ENCODE measurements at places on chromosomes 16 and 17.

GRCh38 chr17:65360961-65361552 lies 200.4 kb downstream of the AXIN2 start:
- no peaks in the 10 kb centered on the region for H3K36me3 ChIP-seq
- no peak for DNase-seq
- H3K27me3 ChIP-seq: no peaks in the 10 kb centered on the region
- H3K27ac ChIP-seq: no peak overlapping the region
- no peak overlapping the region for H3K4me3 ChIP-seq

GRCh38 chr16:55668340-55669281 lies 12.8 kb downstream of the SLC6A2 start:
- no peaks in the 10 kb centered on the region for H3K4me1 ChIP-seq
- H3K4me3 ChIP-seq: no peak overlapping the region
- no peaks in the 10 kb centered on the region for H3K36me3 ChIP-seq

DNA sequence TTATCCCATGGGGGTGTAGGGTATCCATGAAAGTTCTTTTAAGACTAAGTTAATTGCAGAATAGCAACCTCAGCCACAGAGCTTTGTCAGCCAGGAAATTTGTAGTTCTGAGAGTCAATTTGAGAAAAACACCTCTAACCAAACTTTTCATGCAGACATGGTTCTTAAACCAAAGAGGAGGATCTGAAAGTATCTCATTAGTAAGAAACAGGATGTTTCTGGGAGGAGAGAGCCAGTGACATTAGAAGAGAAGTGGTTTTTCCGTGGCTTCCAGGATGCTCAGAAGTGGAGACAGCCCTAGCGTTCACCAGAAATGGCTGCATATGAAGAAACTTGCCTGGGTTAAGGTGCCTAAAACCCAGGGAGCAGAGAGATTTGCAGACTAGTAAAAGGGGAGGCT lies 7.9 kb downstream of the GNAO1 start:
- H3K4me3 ChIP-seq: no peak overlapping the region
- no peak overlapping the region for H3K27ac ChIP-seq
- no peaks in the 10 kb centered on the region for H3K4me1 ChIP-seq
- H3K27me3 ChIP-seq: peaks cover 20% of the 10 kb centered on the region
- H3K36me3 ChIP-seq: no peaks in the 10 kb centered on the region

- H3K36me3 ChIP-seq: no peaks in the 10 kb centered on the region
- H3K27ac ChIP-seq: no peak overlapping the region
- no peak overlapping the region for H3K4me3 ChIP-seq
- DNase-seq: no peak
- no peaks in the 10 kb centered on the region for H3K4me1 ChIP-seq
Observed at GRCh38 chr17:82756166-82756565, 4.3 kb downstream of the TBCD start.

- no peaks in the 10 kb centered on the region for H3K27me3 ChIP-seq
- peaks cover 10% of the 10 kb centered on the region for H3K4me1 ChIP-seq
- DNase-seq: peak; percentile 81
- H3K4me3 ChIP-seq: peak overlapping the region; percentile 31
- H3K36me3 ChIP-seq: no peaks in the 10 kb centered on the region
- H3K27ac ChIP-seq: peak overlapping the region; percentile 87
Observed at GRCh38 chr16:89811321-89811720, 5.1 kb downstream of the FANCA start.

- H3K36me3 ChIP-seq: no peaks in the 10 kb centered on the region
- H3K27me3 ChIP-seq: no peaks in the 10 kb centered on the region
- no peak overlapping the region for H3K4me3 ChIP-seq
Observed at GRCh38 chr17:53548252-53548651, 274.5 kb upstream of the KIF2B start.

- H3K36me3 ChIP-seq: no peaks in the 10 kb centered on the region
- H3K4me1 ChIP-seq: no peaks in the 10 kb centered on the region
- no peak for DNase-seq
- H3K27ac ChIP-seq: no peak overlapping the region
- H3K4me3 ChIP-seq: no peak overlapping the region
Observed at GRCh38 chr16:4701791-4702465, 8.6 kb downstream of the NUDT16L1 start.

GRCh38 chr17:82436601-82437324 lies 13.8 kb downstream of the CYBC1 start:
- no peak overlapping the region for H3K27ac ChIP-seq
- H3K36me3 ChIP-seq: no peaks in the 10 kb centered on the region
- DNase-seq: no peak
- peaks cover 15% of the 10 kb centered on the region for H3K4me1 ChIP-seq
- no peaks in the 10 kb centered on the region for H3K27me3 ChIP-seq
- no peak overlapping the region for H3K4me3 ChIP-seq

DNA sequence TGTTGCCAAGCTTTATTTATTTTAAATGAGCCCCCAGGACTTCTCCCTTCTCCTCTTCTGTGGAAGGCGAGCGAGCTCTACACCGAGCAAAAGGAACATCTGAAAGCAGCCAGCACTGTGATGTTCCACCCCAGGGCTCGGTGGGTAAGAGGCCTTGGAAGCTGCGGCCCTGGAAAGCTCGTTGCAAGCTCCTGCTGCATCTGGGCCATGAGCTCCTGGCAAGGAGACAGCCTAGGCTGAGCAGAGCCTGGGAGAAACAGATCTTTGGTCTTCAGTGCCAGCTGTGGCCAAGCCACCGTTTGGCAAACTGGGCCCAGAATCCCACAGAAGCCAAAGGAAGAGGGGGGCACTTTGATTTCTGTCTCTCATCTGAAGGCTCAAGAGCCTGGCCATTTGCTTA lies 114.1 kb downstream of the ENGASE start:
- H3K4me1 ChIP-seq: no peaks in the 10 kb centered on the region
- H3K36me3 ChIP-seq: no peaks in the 10 kb centered on the region
- no peak overlapping the region for H3K27ac ChIP-seq
- no peak for DNase-seq
- no peak overlapping the region for H3K4me3 ChIP-seq
- peaks cover 95% of the 10 kb centered on the region for H3K27me3 ChIP-seq

- no peak overlapping the region for H3K27ac ChIP-seq
- H3K4me1 ChIP-seq: no peaks in the 10 kb centered on the region
- H3K27me3 ChIP-seq: peaks cover 32% of the 10 kb centered on the region
- DNase-seq: no peak
- H3K36me3 ChIP-seq: no peaks in the 10 kb centered on the region
- peak overlapping the region; percentile 53 for H3K4me3 ChIP-seq
Observed at GRCh38 chr16:28292731-28293600, 641 bp downstream of the SBK1 start.

DNA sequence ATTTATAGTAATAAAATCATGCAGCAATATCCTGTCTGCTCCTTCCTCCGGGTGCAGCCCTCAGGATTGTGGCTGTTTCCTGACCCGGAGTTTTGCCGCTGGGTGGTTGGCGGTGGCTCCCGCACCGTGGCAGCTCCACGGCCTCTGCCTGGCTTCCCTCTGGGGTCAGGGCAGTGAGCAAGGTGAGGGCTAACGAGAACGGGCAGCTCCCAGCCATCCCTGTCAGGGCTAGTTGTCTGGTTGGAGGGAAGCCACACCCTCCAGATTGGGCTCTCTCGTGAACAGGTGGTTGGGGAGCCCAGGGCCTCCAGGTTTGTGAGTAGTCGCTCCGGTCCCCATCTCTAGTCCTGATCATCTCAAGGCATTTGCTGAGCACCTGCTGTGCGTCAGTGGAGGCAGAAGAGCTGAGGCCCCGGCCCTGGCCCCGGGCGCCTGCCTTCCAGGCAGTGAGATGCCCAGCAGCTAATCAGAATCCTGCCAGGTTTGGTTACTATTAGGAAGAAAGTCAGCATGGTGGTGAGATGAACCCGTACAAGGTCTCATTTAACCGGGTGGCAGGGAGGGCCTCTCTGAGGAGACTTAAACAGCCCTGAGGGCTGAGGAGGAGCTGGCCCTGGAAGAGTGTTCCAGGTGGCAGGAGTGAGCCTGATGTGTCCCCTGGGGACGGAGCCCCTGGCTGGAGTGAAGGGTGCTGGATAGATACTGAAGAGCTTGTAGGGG lies 2.3 kb upstream of the NUDT16L1 start:
- H3K27ac ChIP-seq: no peak overlapping the region
- peaks cover 7% of the 10 kb centered on the region for H3K4me1 ChIP-seq
- H3K4me3 ChIP-seq: no peak overlapping the region
- no peaks in the 10 kb centered on the region for H3K27me3 ChIP-seq
- H3K36me3 ChIP-seq: no peaks in the 10 kb centered on the region

GRCh38 chr17:20315821-20316220 lies 151.5 kb downstream of the LGALS9B start:
- H3K4me3 ChIP-seq: no peak overlapping the region
- peak overlapping the region; percentile 84 for H3K27ac ChIP-seq
- peak; percentile 93 for DNase-seq
- no peaks in the 10 kb centered on the region for H3K27me3 ChIP-seq

DNA sequence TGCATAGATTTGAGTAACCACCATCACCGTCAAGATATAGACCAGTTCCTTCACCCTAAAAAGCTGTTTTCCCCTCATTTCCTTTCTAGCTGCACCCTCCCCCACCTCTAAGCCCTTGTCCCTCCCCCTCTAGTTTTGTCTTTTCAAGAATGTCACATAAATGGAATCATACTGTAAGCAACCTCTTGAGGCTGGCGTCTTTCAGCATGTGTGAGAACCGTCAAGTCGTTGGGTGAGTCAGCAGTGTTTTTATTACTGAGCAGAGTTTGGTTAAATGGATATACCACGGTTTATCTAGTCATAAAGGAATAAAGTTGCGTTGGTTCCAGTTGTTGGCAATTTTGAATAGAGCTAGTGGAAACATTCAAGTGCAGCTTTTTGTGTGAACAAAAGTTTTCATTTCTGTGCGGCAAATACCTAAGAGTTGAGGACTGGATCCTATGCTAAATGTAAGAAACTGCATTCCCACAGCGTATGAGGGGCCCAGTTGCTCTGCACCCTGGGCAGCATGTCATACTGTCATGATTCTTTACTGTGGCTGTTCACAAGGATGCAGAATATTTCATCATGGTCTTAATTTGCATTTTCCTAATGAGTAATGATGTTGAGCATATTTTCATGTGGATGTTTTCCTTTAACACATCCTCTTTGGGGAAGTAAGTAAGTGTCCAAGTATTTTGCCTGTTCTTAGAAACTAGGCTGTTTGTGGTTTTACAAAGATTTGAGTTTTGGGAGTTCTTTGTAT lies 264.3 kb downstream of the CPPED1 start:
- no peaks in the 10 kb centered on the region for H3K36me3 ChIP-seq
- no peak for DNase-seq
- no peak overlapping the region for H3K27ac ChIP-seq

- H3K4me1 ChIP-seq: no peaks in the 10 kb centered on the region
- H3K36me3 ChIP-seq: no peaks in the 10 kb centered on the region
- DNase-seq: no peak
- H3K27ac ChIP-seq: no peak overlapping the region
- no peaks in the 10 kb centered on the region for H3K27me3 ChIP-seq
- no peak overlapping the region for H3K4me3 ChIP-seq
Observed at GRCh38 chr16:76780556-76780955, 410.4 kb upstream of the MON1B start.

GRCh38 chr17:49513641-49514040 lies 18.5 kb downstream of the NGFR start:
- no peak overlapping the region for H3K4me3 ChIP-seq
- H3K4me1 ChIP-seq: peaks cover 11% of the 10 kb centered on the region

DNA sequence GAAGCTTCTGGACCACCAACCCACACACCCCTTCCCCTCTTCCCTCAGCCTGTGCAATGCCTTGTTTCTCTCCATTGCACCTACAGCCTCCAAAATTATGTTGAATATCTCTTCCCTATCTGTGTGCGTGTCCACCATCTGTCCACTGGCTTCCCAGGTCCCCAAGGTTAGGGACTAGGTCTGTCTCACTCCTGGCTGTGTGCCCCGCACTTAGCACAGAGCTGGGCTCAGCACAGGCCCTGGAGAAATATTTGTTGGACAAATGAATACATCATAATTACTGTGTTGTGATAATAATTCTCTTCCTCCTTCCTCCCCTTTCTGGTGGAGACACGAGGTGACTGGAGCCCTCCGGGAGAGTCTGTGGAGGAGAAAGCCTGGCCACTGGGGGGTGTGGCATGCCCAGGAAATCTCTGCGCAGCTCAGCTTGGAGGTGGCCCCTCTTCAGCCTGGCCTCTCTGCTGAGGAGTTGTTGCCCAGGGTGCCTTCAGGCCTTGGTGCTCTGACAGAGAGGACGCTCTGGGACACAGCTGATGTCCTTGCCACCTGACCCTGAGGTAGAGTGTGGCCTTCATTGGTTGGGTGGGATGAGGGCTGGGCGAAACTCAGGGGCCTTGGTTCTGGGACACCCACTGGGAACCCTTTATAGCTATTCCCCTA lies 3.3 kb upstream of the BRD7 start:
- H3K27me3 ChIP-seq: no peaks in the 10 kb centered on the region
- peaks cover 3% of the 10 kb centered on the region for H3K4me1 ChIP-seq
- no peak overlapping the region for H3K27ac ChIP-seq

- peak; percentile 27 for DNase-seq
- no peak overlapping the region for H3K27ac ChIP-seq
- peaks cover 7% of the 10 kb centered on the region for H3K4me1 ChIP-seq
Observed at GRCh38 chr17:78645421-78646295, 68.5 kb upstream of the DNAH17 start.

GRCh38 chr17:881778-882177 lies 97.8 kb downstream of the NXN start:
- DNase-seq: no peak
- no peaks in the 10 kb centered on the region for H3K4me1 ChIP-seq
- peaks cover 90% of the 10 kb centered on the region for H3K27me3 ChIP-seq
- H3K4me3 ChIP-seq: no peak overlapping the region
- no peaks in the 10 kb centered on the region for H3K36me3 ChIP-seq

DNA sequence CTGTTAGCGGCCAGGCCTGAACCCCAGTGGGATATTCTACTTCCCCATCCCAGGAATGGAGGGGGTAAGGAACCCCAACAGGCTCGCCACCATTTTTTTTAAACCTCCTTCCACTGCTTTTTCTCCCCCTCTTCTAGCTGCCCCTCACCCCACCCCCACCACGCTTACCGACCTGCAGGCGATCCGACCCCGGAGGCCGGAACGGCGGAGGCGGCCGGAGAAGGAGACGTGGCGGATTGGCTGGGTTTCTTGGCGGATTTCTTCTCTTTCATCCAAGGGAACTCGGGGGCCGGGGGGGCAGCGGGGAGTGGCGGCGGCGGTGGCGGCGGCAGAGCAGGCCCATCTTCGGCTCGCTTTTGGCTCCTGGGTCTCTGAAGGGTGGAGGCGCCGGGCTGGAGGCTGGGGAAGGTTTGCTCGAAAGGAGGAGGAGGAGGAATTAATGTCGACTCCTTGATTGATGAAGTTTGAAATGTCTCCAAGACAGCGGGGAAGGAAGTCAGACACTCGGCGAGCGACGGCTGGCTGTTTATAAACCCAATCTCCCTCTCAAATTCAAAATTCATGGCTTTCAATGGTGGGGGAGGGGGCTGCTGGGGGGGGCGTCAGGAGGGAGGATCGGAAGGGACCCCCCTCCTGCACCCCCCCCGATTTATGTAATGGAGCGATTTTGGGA lies 424 bp downstream of the HOXB2 start:
- no peak overlapping the region for H3K27ac ChIP-seq
- no peaks in the 10 kb centered on the region for H3K36me3 ChIP-seq
- H3K27me3 ChIP-seq: peaks cover 16% of the 10 kb centered on the region

Data from MM.1S (cell line).